NCI-H146 (cell line): ENCODE measurements at places on chromosomes 1 and 21.

GRCh38 chr1:184840596-184840995, 85.9 kb upstream of the EDEM3 start:
- no peak for DNase-seq

DNA sequence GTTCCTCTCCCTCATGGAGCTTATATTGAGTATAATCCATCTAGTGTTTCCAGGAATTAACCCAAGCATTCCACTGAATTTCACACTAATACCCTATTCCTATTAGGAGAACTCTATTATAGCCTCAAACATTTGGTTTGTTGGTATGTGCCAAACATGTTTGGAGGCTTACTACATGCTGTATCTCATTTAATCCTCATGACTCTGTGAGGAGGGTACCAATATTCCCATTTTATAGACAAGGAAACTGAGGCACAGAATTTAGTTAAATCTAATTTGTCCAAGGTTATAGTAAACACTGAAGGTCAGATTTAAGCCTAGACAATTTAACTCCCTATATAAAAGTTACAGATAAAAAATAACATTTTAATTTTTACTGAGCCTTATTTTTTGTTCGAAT, 9.1 kb downstream of the FLVCR1 start:
- no peak for DNase-seq

GRCh38 chr1:112904071-112904830, 51.7 kb downstream of the SLC16A1 start:
- no peak for DNase-seq

GRCh38 chr21:36048357-36048756, 12.0 kb downstream of the SETD4 start:
- no peak for DNase-seq

DNA sequence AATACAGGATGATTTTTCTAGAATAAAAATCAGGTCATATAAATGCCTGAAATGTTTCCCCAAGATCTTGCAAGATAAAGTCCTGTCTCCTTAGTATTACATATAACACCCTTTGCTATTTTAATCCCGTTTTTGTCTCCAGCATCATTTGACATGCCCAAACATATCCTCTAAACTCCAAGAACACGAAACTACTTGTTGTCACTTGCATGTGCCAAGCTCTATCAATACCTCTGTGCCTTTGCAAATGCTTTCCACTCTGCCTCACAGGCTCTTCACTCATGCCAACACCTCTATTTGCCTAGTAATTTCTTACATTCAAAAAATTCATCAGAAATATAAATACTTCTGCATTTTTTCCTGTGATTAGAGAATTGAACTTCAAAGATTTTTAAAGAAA, 37.9 kb downstream of the LRRIQ3 start:
- DNase-seq, result no peak

- no peak for DNase-seq
Observed at GRCh38 chr1:66930823-66931174, 6.0 kb downstream of the MIER1 start.

GRCh38 chr1:44048532-44049215, 17.4 kb upstream of the SLC6A9 start:
- DNase-seq, result no peak

DNA sequence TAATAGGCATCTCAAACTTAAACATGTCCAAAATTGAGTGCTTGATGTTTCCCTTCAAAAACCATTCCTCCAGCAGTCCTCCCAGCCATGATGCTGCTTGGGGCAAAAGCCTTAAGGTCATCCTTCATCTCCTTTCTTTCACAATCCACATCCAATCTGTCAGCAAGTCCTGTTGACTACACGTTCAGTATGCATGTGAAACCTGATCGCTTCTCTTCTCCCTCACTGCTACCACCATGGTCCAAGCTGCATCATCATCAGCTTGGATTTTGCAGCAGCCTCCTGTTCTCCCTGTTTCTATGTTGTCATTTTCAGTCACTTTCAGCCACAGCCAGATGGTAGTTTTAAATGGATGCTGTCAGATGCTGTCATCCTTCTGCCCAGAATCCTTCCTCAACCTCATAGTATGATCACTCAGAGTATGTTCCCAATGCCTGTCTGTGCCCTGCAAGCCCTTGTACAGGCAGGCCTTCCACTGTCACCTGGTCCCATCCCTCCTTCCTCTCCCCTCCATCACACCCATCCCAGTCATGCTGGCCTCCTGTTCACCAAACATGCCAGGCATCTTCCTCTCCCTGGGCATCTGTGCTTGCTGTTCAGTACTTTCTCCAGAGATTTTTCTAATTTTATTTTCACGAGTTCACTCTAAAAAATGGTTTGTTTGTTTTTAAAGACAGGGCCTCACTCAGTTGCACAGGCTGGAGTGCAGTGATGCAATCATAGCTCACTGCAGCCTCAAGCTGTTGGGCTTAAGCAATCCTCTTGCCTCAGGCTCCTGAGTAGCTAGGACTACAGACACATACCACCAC, 66.0 kb downstream of the SYDE2 start:
- peak; percentile 15 for DNase-seq
